NCI-H1092 treated with DMSO at 0.1 percent for 48 hours (cell line): ENCODE measurements at places on chromosomes 2 and 18.

GRCh38 chr2:240139666-240140393 is 628 bp downstream of the OTOS start:
- DNase-seq = no peak

GRCh38 chr2:28153851-28154250 is 238.8 kb upstream of the FOSL2 start:
- DNase-seq = no peak

GRCh38 chr2:234970477-234970882 is 18.7 kb downstream of the SH3BP4 start:
- no peak for DNase-seq

DNA sequence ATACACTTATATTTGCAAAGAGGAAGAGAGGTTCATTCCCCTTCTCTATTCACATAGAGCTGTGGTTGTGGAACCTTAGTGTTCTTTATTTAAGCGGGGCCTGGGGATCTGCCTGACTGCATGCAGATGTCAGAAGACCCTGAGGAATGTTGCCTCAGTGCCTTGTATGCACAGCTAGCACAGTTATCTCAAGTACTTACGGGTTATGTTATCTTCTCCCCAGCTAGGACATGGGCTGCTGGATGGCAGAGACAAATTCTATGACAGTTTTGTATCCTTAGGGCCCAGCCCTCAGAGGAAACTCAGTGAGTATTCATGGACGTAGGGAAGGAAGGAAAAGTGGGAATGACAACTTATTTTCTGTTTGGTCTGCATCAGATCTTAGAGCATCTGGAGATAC is 37.7 kb upstream of the RTN4 start:
- no peak for DNase-seq

- no peak for DNase-seq
These were observed 2.8 kb downstream of the CLK1 start for GRCh38 chr2:200861617-200862155.

- no peak for DNase-seq
These were observed 188.6 kb upstream of the CDH19 start for GRCh38 chr18:66792466-66792865.

GRCh38 chr2:45950606-45951005 is 299.1 kb downstream of the PRKCE start:
- no peak for DNase-seq

DNA sequence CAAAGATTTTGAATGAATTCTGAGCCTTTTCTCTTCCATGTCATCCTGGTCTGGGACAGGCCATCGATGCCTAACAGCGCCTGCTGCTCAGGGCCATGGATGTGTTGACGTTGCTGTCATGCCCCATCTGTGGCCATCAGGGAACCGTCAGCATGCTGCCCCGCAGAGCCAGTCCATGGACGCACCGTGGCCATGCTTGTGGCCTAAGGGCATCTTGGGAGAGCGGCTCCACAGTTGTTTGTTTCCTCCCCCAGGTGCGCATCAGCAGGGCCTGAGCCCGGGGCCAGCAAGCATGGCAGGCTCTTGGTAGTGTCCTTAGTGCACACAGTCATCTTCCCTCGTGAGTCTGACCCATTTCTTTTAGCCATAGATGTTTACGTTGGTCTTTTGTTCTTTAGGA is 142.7 kb downstream of the VAPA start:
- DNase-seq = no peak

DNA sequence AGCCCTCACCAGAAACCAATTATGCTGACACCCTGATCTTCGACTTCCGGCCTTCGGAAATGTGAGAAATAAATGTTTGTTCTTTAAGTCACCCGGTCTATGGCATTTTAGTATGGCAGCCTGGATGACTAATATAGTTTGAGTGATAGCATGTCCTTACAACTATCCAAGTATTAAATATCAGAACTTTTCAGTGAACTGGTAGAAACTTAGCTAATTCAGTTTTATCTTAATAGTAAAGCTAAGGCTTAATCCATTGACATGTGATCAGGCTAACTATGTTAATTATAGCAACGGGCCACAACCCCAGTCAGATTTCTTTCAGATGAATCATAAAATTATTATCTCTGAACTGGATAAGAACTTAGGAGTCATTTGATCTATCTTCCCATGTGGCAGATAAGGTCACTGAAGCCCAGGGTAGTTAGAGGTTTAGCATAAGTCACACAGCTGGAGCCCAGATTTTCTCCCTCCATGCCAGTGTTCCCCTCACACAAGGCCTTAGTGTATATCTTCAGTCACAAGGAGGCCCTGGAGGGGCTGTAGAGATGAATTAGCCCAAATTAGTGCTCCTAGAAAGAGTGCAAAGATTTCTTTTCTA is 40.7 kb upstream of the UPP2 start:
- DNase-seq = no peak

- DNase-seq = no peak
These were observed 32.8 kb downstream of the TTC21B start for GRCh38 chr2:165920748-165921147.

DNA sequence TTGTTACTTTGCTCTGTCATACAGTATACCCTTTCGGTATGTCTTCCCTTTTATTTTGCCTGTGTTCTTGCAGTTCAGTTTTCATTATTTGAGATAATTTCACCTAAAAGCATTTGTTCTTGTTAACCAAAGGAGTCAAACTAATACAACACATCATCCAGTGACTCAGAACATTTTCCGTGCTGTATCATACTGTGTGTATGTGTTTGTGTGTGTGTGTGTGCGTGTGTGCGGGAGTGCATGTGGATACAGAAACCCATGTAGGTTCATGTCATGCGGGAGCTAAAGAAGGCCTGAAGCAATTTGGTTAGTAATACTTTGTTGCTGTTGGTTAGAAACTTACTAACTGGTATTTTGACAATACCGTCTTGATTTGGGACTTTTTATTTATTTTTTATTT is 60.0 kb downstream of the CEP192 start:
- no peak for DNase-seq

GRCh38 chr2:5377323-5377722 is 314.9 kb upstream of the SOX11 start:
- DNase-seq = no peak

- no peak for DNase-seq
These were observed 37.4 kb upstream of the GPC1 start for GRCh38 chr2:240397924-240398645.

DNA sequence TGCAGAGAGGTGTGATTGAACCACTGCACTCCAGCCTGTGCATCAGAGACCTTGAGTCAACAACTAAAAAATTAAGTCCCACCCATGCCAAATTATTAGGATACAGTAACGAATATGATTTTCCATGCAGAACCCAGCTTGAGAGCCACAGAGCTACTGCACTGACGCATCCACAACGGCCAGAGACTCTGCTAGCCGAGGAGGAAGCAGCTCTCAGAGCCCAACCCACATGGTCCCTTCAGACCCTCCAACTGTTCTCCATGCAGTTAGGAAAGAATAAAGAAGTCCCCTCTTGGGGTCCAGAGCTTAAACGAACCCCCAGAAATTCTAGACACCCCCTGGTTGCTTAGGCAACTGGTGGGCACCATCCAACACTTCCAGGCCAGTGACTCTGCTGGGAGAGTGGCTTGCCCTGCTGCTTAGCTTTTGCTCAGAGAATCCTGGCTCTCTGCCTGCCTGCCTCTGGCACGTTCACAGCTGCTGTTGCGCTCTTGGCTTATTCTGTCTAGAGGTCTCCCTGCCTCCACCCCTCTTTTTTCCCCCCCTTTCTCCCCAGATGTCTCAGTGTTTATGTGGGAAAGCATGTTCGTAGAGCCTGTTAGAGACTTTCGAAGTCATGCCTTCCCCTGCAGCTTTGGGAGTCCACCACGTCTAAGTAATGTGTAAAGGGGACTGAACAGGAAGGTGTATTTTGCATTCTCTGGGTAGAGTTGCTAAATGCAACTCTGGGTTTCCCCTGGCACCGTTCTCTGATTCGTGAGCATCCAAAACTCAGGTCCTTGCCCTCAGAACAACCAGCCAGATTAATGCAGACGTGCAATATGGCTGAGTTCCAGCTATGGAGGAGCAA is 26.0 kb upstream of the SP3 start:
- peak; percentile 60 for DNase-seq

DNA sequence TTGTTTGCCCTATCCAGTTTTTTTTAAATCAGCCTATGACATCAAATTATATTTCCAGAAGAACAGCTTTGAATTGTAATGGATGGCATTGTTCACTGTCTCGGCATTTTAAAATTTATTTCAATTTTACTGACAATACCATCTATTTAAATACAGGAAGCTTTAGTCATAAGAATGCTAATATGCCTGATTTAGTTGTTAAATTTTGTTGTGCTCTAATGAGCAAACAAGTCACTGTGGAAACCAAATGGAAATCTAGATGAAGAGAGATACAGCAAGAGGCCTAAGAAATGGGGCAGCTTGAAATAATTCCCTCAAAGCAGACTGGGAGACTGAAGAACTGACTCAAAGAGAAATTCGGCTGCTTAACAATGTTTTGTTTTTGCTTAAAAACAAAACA is 76.8 kb downstream of the OSBPL6 start:
- no peak for DNase-seq

DNA sequence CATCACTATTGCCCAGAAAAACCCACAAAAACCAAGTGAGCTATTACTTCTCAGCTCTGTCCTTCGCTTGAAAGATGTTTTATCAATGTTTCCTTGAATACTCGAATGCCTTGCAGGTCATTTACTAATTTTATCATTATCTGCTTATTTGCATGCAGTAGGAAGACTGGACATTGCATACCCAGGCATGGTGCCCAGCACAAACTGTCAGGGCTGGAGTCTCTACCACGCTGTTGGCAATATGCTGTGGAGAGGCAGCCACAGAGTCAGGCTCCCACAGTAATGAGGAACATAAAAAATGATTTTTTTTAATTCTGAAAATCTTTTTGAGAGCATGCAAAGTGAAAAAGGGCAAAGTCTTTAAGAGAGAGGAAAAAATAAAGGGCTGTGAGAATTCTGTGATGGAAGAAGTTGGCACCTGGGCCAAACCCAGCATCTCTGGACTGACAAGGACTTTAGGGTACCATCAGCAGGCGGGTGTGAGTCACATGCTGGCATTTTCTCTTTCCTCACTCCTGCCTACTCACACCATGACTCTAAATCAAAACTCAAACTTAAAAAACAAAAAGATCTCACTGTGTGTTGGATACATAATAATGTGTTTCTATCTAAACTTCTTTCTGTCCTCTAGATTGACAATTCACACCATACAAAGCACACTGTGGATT is 709.8 kb upstream of the FANCL start:
- DNase-seq = no peak

- no peak for DNase-seq
These were observed 50.3 kb upstream of the ST3GAL5 start for GRCh38 chr2:85939131-85939530.

- no peak for DNase-seq
These were observed 62.2 kb downstream of the RBMS1 start for GRCh38 chr2:160431441-160431840.
